ENCODE measurements at places on chromosomes 3 and 15.

DNA sequence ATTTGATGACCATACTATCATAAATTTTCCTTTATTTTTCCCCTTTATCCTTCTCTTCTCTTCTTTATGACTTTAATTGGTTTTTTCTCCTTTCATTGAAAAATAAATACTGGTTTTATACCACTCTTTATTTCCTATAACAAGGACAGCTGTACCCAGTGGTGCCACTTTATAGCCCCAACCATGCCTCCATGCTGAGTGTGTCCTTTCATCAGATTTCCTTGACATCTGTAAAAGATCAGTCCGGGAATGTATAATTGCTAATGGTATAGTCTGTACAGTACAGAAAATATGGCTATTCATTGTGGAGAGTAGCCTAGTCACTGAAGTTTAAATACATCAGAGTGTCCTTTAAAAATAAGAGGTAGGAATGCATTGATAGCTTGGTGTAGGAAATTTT, 74.6 kb downstream of the EPHA3 start:
- DNase-seq: no peak

DNA sequence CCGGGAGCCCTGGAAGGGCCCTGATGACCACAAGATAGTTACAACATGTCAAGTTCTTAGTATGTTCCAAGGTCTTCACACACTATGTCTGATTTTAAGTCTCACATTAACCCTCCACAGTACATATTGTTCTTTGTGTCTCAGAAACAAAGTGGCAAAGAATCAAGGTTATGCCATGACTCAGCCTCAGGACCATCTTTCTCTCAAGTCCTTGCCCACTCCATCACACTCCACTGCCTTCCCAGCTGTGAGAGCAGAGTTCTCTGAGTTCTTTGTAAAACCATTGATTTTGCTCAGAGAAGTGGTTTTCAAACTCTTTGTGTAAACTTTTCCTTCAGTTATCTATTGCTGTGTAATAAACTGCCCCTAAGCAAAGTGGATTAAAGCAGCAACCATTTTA, 67.9 kb upstream of the C3orf80 start:
- DNase-seq: no peak

- no peak for DNase-seq
Observed at GRCh38 chr15:40325700-40326099, 2.2 kb downstream of the INAFM2 start.

GRCh38 chr3:64023861-64024223, 548 bp upstream of the PSMD6 start:
- DNase-seq: no peak
